ENCODE measurements at places on chromosomes 12 and 14.

DNA sequence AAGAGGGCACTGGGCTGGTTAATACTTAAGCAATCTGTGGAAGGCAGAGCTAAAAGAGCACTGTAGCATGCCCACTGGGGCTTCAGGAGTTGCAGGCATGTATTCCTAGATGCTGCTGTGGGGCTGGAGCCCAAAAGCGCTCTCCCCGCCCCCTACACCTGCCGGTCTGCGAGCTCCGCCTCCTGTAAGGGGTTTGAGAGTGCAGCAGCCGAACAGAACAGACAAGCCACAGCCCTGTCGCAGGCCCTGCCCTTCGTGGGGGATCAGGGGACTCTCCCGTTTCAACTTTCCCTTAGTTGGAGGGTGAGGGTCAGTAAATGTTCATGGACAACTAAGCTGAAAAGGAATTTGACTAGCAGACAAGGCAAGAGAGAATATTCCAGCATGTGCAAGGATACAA lies 17.6 kb downstream of the SLC38A6 start:
- DNase-seq, result no peak

GRCh38 chr12:109488051-109488665 lies 10.7 kb downstream of the UBE3B start:
- DNase-seq, result no peak

- DNase-seq, result no peak
Observed at GRCh38 chr12:121579190-121579791, 1.5 kb downstream of the KDM2B start.

- no peak for DNase-seq
Observed at GRCh38 chr12:26389343-26389742, 194.0 kb downstream of the SSPN start.

DNA sequence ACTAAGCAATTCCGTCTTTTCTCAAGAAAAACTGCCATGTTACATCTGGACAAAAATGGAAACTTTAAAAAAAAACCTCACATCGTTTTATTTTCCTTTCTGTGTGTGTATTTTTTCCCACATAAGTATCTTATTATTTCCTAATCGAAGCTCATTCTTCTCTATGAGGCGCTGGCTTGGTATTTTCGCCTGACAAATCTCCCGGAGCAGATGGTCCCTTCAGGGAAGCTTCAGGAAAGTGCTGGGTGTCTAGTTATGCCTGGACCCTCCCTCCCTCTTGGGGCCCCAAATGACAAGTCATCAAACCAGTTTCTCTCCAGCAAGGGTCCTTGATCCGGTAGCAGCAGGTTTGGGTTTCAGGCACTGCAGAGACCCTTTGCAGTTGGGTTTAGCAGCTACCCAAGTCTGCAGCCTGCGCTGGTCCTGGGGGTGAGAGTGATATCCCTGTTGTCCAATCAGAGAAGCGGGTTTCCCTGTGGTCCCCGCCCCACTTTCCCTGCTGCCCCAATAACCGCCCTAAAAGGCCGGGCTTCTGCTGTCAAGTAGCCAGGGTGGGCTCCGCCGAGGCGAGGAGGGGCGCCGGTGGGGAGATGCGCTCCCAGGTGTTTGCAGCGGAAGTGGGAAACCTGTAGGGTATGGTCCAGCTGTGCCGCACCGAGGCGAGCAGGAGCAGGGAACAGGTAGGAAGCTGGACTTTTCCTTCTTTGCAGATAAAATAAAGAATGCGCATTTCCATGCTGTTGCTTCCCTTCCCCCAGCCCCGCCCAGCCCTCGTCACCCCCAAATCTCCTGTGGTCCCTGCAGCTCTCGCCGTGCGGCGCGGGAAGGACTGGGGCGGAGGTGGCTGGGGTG lies at the start of gene CNTN1:
CNTN1 (plus strand) TSS at position 527 of the 852 bp plus-strand sequence.
- no peak for DNase-seq

GRCh38 chr12:93802698-93803423 lies 125.7 kb downstream of the CRADD start:
- DNase-seq, result no peak

- no peak for DNase-seq
Observed at GRCh38 chr12:109687250-109687649, 26.4 kb upstream of the FAM222A start.

GRCh38 chr12:58920102-58920960 lies at the start of gene LRIG3:
LRIG3 (minus strand) TSS chr12:58920504; CDS start chr12:58920235, 269 bp downstream.
- no peak for DNase-seq

- no peak for DNase-seq
Observed at GRCh38 chr12:22672951-22673350, 48.0 kb downstream of the ETNK1 start.

DNA sequence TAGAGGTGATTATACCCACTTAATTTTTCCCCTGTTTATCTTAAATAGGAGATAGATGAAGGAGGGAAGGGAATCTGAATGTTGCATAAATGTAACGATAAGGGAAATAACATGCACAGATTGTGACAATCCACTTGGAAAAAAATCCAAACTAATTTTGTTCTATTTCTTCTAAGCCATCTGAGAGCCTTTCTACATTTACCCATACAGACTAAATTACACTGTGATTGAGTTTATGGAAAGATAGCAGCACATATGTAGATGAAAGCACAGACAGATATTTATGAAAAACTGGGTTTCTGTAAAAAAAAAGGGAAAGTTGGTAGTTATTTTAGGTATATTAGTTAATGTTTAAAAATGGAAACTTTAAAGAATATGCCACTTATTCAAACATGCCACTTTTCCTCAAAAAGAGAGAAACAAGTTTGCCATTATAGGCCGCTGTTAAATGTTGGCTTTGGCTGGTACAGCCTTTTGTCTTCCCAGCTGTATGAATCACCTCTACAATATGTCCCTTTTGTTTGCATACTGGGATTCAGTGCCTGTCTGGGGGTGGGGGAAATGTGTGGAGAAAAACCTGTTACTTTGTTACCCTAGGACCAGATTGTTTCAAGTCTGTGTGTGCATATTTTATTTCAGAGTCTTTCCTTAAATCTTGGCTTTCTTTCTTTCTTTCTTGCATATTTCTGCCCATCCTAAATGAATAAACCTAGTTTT lies 470.2 kb upstream of the LMO3 start:
- DNase-seq, result no peak

DNA sequence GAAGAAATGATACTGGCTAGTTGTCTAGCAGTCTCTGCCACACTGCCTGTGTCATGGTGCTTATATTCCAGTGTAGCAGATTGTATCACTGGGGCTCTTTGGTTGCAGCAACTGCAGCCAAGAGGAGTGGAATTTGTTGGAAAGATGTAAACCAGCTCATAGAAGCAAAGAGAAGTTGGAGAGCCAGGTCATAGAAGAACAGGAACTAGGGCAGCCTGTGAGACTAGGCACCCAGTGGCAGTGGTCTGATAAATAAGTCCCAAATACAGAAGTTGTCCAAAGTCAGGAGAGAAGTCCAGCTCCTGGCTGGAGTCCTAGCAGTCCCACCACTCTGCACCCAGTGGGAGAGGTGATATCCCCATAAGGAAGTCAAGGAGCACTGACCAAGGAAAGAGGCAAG lies 172.5 kb upstream of the ARID2 start:
- no peak for DNase-seq

DNA sequence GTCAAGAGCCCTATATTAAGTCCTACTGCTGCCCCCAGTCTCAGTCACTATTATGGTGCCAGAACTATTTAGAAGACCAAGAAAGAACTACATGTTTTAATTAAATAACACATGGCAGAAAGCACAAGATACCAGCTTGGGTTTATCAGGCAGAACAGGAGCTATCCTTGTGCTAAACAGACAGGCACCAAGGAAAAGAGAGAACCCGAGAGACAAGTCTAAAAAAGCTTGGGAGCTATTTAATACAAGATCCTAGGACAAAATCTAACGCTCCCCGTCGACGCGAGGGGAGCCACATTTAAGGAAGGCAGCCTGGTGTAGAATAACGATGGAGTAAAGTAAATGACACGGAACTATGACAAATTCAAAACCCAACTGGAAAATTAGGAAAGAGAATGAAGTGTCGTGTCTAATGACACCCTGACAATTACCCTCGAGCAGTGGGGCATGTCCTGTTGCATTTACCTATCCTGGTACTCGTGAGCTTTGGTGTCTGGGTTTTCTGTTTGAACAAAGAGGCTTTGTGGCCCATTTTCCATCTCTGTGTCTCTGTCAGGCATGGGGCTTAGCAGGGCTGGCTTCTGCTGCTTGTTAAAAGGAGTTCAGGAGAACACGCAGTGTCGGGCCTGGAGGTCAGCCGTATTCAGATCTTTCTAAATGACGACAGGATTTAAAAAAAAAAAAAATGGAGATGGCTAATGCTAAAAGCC lies 140.6 kb downstream of the ETNK1 start:
- DNase-seq, result no peak

- no peak for DNase-seq
Observed at GRCh38 chr12:93085383-93086287, 156.5 kb upstream of the EEA1 start.

GRCh38 chr12:6768990-6769389 lies 2.8 kb downstream of the PTMS start:
- DNase-seq, result no peak

DNA sequence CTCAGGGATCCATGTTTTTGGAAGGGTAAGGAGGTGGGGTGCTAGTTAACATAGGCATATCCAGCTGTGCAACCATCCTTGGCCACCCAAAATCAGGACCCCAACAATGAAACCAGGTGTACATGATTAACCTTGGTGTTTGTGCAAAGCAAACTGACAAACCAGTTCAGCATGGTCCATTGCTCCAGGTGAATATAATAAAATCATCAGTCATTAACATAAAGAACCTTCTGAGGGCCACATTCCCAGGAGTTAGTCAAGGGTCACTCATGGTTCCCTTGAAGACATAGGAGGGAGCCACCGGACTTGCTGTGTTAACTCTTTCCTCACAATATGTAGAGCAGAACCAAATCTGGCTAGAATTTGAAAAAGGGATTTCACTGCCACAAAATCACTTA lies 17.8 kb downstream of the SLC38A2 start:
- DNase-seq, result no peak

DNA sequence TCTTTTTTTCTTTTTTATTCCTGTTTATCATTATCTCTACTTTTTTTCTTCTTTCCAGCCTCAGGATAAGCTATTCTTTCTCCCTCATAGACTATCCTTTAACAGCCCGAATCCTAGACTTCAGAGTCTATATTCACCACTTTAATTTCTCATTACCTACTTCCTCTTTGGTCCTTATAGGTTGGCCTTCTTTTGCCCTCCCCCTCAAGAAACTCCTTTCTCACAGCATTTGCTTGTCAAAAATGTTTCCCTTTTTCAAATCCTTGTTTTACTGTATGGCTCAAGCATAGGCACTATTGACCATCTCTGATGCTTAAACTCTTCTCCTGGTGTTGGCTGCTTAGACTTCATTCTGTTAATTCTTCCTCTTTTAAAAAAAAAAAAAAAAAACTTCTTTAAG lies 52.5 kb downstream of the KIAA0586 start:
- DNase-seq, result no peak

GRCh38 chr12:90124289-90124688 lies 415.7 kb upstream of the ATP2B1 start:
- DNase-seq, result no peak

GRCh38 chr12:80356097-80356496 lies 87.9 kb upstream of the PTPRQ start:
- no peak for DNase-seq
